Central memory CD4-positive, alpha-beta T cell (primary cell): ENCODE measurements at places on chromosomes 3 and 15.

- no peak for DNase-seq
These were observed 80.2 kb upstream of the PXYLP1 start for GRCh38 chr3:141151439-141151838.

DNA sequence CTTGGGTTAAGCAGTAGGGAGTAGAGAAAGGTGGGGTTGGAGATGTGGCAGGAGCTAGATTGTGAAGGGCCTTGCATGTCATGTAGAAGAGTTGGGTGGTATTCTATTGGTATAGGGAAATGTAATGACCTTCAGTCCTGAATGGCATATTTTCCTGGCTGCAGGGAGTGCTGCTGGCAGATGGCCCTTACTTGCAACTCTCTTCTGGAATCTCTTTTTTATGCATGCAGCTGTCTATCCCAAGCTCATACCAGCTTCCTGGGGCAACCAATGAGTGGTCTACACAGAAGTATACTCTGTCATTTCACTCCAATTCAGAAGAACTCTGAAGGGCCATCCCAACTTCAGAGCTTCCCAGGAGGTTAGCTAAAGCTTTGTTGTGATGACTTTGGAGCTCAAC lies 144.7 kb upstream of the ANKRD28 start:
- no peak for DNase-seq

- no peak for DNase-seq
These were observed 110.8 kb downstream of the DUT start for GRCh38 chr15:48442011-48442410.

- DNase-seq, result no peak
These were observed 39.1 kb upstream of the GATM start for GRCh38 chr15:45417303-45417950.

DNA sequence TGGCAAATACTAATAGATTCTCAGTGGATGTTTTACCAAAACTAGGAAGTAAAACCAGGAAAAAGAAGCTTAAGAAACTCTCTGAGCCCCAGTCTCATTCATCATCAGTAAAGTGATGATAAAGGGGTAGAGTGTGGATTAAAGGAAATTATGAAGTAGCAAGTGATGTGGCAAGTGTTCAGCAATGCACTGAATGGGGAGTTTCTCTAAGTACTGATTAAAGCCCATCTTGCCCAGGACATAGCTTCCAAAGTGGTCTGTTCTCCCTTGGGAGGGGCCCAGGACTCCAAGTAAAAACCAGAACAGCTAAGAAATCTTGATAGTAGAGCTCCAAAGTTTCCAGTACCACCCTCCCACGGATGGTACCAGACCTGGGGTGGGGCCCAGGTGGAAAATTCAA lies 137.3 kb downstream of the WNT5A start:
- no peak for DNase-seq

DNA sequence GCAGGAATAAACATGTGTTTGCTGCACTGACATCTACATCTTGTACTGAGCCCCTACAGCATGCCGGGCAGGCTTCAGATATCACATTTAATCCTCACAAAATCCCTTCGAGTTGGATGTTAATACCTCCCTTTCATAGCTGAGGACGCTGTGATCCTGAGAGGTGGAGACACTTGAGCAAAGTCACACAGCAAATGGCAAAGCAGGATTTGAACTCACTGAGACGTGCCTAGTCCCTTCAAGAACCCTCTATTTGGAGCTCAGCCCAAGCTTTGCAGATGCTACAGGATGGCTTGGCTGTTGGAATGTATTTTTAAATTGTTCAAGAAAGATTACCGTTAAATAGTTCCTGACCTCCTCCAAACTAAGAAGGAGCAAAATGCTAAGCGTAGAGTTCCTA lies 64.6 kb upstream of the SLC6A6 start:
- DNase-seq, result no peak

- no peak for DNase-seq
These were observed 34.9 kb upstream of the SLC25A36 start for GRCh38 chr3:140906785-140907184.

GRCh38 chr15:62616746-62617145 lies 425.8 kb upstream of the TPM1 start:
- no peak for DNase-seq

DNA sequence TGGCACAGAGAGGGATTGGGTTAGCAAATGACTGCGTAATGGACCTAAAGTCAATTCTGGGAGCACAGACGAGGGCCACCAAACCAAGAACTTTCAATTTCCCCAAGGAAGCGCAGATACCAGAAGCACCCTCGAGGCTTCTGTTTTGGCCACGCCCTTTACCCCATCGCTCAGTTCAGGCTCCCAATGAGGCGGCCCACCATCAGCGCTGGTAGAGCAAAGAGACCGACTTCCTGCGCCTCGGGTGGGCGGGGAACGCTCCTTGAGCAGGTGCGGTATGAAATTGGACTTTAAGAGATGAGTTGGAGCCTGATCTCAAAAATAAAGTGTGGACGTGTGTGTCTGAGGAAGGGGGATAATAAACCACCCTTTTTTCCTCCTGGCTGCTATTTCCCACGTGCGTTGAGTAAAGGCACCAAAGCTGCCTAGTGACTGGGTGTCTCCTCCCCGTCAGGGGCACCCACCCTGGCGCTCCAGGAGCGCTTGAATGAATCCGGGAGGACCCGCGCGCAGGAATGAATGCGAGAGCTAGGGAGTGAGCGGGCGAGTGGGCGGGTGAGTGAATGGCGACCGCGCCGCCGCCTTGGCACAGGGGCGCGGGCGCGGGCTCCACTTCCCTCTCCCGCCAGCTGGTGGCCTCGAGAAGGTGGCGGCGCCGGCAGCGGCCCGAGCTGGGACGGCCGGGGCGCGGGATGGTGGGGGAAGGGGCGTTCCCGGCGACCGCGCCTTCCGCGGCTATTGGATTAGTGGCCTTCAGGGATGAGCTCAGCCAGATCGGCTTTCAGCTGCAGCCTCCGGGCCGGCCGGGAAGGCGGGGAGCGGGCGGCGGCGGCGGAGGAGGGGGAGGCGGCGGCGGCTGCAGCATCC lies at the start of gene SPSB4:
TSS of gene SPSB4 (plus strand) at position 772 of the 867 bp plus-strand sequence. CDS start 14,758 bp downstream, outside the sequence.
- no peak for DNase-seq

DNA sequence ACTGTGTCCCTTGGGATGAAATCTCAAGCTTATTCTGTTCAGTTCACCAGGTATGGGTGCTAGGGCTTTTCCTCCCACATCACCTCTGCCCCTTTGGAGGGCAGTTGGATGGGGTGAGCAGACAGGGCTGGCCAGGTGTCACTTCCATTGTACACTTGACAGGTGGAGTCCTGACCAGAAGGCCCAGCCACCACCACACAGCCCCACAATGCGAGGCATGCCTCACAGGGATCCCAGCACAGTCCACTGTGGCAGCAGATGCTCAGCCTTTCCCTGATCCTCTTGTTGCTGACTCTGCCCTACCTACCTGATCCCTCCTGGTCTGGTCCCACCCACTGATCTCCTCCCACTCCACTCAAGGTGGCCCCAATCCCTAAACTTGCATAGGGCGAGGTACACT lies 88.2 kb downstream of the ANP32A start:
- no peak for DNase-seq

- DNase-seq, result no peak
These were observed 21.5 kb upstream of the ZBTB38 start for GRCh38 chr3:141346839-141347238.

DNA sequence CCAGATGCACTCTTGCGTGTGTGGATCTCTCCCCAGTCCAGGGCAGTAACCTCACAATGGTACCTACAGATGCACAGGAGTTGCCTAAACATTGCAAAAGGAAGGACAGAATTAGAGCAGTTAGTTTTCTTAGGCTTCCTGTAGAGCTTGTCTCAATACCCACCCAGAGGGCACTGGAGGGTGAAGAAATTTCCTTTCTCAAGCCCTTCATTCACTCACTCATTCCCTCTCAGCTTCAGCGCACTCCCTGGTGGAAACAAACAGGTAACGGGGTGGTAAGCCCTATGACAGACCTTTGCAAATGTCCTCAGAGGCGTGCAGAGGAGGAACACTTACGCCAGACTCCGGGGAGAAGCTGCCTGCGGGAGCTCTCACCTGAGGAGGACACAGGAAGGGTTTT lies 267.4 kb upstream of the HES1 start:
- DNase-seq, result no peak
